ENCODE measurements at places on chromosomes 11 and 22. TPM values are rescaled to one million over a fixed set of nuclear protein-coding genes. Genes with fewer than 3 reads are reported as not detected.
A peak's percentile ranks its signal among the peaks of the same experiment; 100 is the strongest.

GRCh38 chr11:35792148-35792845 lies 129.7 kb downstream of the TRIM44 start:
- DNase-seq, result no peak

- DNase-seq, result no peak
Observed at GRCh38 chr11:2510626-2511402, 66.0 kb downstream of the KCNQ1 start.

DNA sequence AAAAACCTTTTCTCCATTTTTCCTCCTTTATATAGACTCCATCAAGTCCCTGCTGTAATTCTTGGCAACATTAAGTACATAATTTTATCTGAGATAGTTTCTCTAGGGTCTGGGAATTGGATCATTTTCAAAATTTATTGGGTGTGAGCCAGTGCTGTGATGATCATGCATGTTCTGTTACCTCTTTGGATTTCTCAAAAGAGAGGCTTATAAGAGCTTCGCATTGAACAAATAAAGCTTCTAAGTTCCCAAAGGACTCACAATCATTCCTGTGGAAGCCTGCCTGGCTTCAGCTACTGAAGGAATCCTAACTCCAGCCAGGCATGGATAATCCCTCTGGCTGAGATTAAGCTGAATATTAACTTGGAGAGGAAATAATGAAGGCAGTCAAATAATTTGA lies 208.5 kb downstream of the RAB38 start:
- no peak for DNase-seq

GRCh38 chr11:33879375-33879774 lies 12.5 kb downstream of the LMO2 start:
- no peak for DNase-seq

DNA sequence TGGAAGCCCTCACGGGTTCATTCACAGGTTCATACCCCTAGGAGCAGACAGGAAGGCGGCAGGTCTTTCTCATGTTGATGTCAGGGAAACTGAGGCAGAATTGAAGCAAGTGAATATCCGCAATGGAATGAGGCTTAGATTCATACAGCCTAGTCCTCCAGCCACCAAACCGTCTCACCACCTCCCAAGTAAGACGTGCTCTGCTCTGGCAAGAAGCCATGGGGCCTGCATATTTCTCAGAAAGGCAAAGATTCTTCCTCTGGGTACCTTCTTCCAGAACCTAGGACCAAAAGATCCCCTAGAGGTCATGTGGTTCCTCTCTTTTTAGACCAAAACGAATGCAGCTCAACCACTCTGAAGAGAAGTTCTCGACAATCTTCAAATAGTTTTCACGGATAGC lies 1.7 kb downstream of the AP1B1 start:
- no peak for DNase-seq

GRCh38 chr11:130403271-130403804 lies 25.1 kb downstream of the ADAMTS8 start:
- peak; percentile 49 for DNase-seq

DNA sequence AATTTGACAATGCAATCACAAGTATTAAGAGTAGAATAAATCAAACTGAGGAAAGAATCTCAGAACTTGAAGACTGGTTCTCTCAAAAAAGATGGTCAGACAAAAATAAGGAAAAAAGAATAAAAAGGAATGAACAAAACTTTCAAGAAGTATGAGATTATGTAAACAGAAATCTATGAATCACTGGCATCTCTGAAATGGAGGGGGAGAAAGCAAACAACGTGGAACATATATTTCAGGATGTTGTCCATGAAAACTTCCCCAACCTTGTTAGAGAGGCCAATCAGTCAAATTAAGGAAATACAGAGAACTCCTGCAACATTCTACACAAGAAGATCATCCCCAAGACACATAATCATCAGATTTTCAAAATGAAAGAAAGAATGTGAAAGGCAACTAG lies 235.7 kb downstream of the SBF2 start:
- no peak for DNase-seq

GRCh38 chr11:115132436-115133228 lies 371.6 kb downstream of the CADM1 start:
- DNase-seq, result no peak

DNA sequence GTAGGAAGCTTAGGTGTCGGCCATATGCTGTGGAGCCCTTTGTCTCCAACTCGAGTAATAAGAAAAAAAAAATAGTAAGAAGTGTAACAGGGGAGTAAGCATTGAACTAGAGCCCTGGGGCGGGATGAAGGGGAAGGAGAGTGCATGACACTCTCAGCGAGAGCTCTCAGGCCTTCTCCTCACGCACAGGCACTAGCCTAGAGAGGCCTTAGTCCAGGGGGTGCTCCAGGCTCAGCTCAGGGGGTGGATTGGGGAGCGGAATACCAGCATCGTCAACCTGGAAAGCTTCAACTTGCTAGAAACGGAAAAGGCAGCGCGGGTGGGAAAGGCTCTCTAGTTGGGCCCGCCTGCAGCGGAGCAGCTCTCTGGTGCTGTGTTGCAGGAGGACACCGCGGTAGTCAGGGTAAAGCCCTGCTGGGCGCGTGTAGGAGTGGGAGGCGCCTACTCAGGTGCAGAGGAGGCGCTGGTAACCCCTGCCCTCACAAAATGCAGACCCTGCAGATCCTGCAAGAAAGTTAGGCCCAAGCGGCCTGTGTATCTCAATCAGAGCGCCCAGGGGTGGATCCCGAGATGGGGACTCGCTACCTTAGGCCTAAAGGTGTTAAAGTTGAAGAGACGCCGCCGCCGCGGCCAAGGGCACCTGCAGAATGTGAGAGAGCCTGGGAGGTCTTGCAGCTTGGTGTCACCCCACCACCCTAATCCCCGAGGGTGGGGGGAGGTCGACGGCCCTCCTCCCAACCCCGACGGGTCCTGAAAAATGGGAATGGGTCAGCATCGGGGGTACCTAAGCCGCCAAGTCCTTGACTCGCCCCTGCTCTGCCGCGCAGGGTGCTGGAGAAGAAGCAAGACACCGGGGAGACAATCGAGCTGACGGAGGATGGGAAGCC lies 2.8 kb downstream of the SLC17A6 start:
- no peak for DNase-seq

GRCh38 chr22:31578171-31578570 lies 81.8 kb downstream of the SFI1 start:
- no peak for DNase-seq

DNA sequence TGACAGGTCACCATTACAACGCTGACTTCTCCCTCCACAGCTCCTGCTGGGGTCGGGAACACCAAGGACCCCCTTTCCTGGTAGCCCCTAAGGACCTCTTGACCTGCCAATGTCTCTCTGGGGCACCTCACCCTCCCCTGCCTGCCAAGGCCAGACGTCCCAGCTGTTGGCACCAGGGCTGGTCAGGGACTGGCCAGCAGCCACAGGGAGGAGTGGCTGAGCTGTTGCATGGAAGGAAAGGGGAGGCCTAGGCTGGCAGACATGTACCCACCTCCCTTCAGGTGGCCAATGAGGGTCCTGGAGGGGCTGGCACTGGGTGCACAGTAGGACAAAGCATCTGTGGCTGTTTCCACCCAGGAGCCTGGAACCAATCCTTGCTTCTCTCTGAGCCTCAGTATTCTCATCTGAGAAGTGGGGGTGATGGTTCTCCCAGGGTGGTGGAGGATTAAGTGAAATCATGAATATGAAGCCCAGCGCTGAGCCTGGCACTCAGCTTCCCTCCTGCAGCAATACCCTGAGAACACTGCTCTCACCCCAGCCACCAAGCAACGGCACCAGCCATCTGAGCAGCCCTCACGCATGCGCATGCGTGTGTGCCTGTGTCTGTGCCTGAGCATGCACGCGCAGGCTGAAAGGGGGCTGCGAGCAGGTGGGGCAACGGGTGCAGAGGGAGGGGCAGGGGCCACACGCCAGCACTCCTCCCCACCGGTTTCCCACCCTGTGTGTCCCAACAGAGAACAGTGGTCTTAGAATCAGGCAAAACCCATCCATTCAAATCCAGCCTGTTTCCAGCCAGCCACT lies 5.9 kb downstream of the KCNJ4 start:
- no peak for DNase-seq

DNA sequence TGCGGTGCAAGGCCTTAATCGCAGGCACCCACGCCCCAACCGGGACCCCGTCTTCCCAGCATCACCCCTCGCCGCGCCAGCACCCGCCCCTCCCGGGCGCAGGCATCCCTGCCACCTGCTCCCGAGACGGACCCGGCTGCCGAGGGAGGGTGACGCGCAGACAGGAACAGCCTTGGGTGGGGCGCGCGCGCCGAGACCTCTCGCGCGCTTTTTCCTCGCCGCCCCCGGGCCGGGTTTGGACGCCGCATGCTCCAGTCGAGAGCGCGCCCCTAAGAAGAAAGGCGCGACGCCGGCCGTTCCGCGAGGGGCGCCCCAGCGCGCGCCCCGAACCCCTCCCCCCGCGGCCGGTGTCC lies 504 bp downstream of the CFL1 start:
- DNase-seq, result peak; percentile 79

DNA sequence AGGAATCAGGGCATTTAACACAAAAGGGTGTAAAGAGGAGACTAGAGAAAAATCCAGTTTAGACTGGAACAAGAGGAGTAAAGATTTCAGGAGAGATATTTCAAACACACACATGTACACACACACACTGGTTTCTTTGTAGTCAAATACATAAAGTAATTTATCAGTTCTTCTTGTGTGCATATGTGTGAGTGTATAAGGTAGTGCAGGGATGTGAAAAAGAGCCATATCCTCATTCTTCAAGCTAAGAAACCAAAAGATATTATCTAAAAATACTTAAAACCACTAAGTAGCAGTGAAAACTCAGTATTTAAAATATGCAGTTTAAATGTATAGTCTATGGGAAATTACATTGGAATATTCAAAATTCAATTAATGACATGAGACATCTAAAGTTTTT lies 52.5 kb upstream of the CARD18 start:
- no peak for DNase-seq

- no peak for DNase-seq
Observed at GRCh38 chr11:102831128-102831488, 12.3 kb downstream of the MMP3 start.

DNA sequence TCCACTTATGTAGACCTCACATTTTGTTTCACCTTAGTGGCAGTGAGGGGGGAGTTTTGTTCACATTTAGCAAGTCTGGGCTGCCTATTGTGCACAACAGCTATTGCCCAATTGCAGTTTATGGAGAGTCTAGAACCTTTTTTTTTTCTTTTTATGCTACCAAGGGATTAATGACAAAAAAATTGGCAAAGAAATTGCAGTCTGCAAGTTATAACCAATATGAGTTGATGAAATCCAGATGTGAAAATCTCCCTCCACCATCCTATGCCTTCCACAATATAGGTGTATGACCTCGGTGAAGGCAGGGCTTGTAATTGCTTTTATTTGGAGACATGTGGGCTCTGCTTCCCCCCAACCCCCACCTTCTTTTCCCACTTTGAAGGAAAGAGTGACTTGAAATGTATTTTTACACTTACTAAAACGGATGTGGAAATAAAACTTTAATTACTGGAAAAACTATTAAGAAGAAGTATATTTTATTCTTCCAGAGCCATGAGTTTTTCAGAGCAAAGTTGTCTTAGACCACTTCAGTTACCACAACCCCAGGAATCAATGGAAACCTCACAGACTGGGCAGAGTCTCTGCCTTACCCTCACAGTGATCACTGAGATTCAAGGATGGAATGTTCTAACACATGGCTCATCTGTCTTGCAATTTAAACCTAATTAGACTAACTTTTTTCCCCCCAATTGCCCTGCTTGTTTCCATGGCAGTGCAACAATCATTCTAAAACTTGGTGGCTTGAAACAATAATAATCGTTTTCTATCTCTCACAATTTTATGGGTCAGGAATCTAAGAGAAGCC lies 120.8 kb upstream of the SLC5A12 start:
- DNase-seq, result no peak

C11orf97 gene
- total RNA-seq, result not detected

GUCY1A2 gene
- 10.5 TPM for total RNA-seq

DAGLA gene
- 5.1 TPM for total RNA-seq

SCUBE2 gene
- 1.2 TPM for total RNA-seq

EWSR1 gene
- total RNA-seq, result 158 TPM

CSF2RB gene
- total RNA-seq, result 1.3 TPM

C1QTNF4 gene
- total RNA-seq, result 0.42 TPM

KIAA0930 gene
- 21.3 TPM for total RNA-seq

JAML gene
- 1.8 TPM for total RNA-seq

ZP1 gene
- total RNA-seq, result not detected
